HEK293T (cell line): ENCODE measurements at places on chromosomes 7 and 10.

DNA sequence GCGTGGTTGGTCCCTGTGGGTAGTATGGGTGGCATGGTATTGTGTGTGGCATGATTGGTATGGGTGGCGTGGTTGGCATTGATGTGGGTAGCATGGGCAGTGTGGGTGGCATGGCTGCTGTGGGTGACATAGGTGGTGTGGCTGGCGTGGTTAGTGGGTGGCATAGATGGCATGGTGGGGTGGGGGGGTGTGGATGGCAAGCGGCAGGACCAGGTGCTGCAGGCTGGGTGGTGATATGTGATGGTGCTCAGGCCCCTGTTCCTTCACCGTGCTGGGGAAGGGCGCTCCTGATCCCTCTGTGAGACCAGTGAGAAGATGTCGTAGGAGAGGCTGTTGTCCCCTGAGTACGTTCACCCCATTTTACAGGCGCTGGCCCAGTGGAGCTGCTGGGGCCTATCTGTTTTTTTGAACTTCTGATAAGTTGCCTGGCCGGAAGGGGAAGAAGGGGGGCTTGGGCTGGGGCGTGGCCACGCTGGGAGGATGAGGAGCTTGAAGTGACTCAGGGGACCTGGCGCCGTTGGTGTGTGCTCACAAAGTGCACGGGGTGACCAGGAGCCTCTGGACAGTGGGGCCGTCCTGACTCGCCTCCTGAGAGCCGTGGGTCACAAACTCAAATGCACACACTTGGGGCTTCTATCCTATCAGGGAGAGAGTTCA, 17.5 kb downstream of the INPP5A start:
- DNase-seq: no peak

- DNase-seq: peak; percentile 59
These were observed 26.2 kb downstream of the ABLIM1 start for GRCh38 chr10:114631666-114632417.

DNA sequence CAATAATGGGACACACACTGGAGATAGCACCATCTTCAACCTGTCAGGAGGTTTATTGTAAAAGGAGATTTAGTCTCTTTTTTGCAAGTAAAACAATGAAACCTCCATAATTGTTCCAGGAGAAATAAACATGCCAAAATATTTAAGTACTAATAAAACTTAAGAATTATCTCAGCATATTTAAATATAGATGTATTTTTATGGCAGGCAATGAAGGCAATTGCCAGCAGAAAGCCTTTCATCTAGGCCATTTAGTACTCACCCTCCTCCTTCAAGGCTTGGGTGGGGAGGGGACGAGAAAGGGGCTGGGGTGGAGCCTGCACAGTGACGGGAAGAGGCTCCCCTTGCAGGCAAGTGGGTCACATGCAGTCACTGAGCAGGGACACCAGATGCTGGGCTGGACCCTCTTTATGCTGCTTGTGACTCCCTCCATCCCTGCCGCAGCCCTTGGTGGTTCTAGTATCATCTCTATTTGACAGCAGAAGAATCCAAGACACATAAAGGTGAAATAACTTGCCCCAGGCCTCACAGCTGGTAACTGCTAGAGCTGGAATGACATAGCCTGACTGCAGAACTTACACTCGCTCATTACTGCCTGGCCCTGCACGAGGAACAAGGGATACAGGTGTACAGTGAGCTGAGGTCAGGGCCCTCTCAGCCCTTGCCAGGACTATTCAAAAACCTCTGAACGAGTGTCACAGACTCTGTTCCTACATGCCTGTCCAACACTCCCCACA, 449.5 kb upstream of the ZMIZ1 start:
- DNase-seq: no peak

DNA sequence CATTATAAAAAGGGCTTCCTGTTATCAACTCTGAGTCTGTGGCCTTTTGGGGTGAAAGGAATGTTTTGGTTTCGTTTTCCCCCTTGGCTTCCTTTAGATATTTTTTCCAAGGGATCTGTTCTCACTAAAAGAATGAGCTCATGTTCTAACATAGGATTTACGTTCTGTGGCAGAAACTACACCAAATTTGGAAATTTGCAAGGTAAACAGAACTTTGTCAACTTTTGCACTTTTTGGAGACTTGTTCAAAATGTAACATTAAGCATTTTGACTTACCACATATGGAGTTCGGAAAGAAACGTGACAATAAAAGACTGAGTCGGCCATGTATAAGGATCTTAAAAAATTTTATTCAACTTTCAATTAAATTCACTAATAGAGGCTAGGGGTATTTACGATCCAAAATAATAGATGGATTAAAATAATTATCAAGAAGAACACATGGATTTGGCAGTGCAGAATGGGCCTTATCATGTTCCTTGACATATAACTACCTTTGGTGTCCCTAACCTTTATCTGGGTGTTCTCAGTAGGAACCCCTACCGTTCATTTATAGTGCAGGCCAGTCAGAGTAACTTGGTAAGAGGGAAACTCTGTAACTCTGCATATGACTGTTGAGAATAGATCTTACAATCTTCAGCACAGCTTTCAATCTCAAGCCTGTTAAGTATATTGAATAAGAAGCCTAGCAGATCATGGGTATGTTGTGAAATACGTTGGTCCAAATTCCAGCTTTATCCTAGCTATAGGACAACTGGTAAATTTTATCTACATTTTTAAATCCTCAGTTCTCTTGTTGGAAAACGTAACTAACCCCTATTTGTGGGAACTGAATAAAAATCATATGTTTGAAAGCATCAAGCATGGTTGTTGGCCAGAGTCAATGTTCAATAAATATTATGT, 11.8 kb downstream of the CPED1 start:
- no peak for DNase-seq

GRCh38 chr7:31027161-31027965, 24.7 kb upstream of the ADCYAP1R1 start:
- DNase-seq: no peak

DNA sequence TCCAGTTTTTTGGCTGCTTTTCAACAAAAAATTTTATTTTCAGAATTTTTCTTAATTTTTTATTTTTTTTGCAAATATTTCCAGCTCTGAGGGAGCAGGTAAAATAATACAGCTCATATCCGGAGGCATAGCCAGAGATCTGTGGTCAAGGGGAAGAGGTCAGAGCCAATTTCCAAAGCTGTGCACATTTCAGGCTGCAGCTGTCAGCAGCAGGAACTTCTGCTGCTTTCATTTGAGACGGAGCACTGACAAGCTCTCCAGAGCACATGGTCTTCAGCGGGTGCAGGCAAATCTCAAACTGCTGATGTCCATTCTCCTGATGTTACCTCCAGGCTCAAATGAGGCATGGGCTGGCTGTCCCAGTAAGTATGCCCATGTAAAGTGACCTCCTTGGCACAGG, 31.1 kb downstream of the SLC26A4 start:
- no peak for DNase-seq

GRCh38 chr10:86410542-86411124, 44.0 kb upstream of the GRID1 start:
- DNase-seq: no peak

GRCh38 chr7:14579971-14580370, 322.6 kb downstream of the DGKB start:
- no peak for DNase-seq

- no peak for DNase-seq
These were observed 18.7 kb downstream of the CLIP2 start for GRCh38 chr7:74307738-74308505.

GRCh38 chr7:92761391-92762097, 74.8 kb downstream of the CDK6 start:
- DNase-seq: no peak

DNA sequence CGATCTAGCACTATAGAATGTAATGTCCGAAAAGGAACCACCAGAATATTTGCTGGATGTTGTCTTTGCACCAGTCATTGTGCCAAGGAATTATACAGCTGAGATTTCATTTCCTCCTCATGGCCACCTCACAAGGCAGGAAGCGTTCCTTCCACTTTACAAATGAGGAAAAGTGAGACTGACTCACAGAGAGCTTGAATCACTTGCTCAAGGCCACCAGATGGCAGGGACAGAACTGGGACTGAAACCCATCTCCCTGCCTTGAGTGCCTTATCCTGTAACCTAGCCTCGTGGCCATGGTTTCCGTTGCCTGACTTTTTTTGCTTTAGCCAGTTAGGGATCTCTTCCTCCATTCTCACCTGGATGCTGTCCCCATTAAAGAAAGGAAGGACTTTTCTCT, 44.7 kb upstream of the PDZD8 start:
- no peak for DNase-seq

- no peak for DNase-seq
These were observed 118.8 kb downstream of the NRP1 start for GRCh38 chr10:33215635-33216034.

GRCh38 chr7:44943631-44944030, 35.2 kb downstream of the MYO1G start:
- DNase-seq: no peak
